Esophagus muscularis mucosa (tissue), 4 donors: ENCODE measurements at places on chromosomes 3 and 15. TPM values are rescaled to one million over a fixed set of nuclear protein-coding genes. Genes with fewer than 3 reads are reported as not detected.
A peak's percentile ranks its signal among the peaks of the same experiment; 100 is the strongest.

GOLGA8Q gene
- 1.8 TPM for total RNA-seq

DNA sequence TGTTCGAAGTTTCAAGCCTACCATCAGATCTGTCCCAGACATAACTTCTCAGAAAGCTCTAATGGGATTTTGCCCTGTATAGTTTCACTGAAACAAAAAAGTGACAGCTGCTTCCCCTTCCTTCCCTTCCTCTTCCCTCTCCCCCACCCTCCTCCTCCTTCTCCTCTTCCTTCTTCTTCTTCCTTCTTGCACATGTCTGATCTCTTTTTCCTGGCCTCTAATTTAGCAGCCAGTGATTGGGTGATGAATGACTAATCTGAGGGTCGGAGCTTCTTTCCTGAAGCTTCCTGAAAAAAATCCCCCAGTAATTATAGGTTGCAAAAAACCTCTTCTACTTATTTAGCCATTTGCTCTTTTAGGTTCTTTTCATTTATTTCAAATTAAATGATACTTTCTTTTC lies 168.7 kb downstream of the POTEB3 start:
- no peaks in the 10 kb centered on the region for H3K4me1 ChIP-seq
- no peaks in the 10 kb centered on the region for H3K27me3 ChIP-seq
- no peaks in the 10 kb centered on the region for H3K36me3 ChIP-seq
- DNase-seq = no peak
- H3K27ac ChIP-seq = no peak overlapping the region

DNA sequence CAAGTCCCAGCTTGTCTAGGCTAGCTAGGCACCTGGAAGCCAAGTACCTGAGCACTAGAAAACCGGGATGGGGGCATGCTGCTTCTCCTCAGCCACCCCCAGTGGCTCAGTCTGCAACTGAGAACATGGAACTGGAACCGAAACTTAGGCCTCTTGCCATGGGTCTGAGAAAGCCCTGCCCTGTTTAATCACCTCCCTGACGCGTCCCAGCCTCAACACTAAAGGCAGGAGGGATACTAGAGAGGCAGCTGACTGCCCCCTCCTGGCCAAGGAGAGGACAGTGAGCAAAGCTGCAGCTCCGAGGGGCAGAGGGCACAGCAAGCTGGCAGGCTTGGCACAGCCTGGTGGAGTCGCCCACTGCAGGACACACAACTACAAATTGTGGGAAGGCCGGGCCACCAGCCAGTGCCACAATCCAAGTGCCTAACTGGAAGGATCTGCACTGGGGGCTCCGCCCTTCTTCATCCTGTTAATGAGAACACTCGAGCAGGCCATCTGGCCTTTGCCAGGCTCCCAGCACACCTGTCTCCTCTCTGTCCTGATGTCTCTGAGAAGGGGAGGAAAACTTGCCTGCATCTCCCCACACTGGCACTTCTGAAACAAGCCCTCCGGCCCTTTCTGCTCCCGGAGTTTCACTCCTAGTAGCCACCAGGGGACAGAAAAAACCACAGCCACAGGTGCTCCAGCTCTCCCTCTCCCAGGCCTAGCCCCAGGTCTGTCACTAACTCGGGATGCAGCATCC lies 53.7 kb downstream of the BDH1 start:
- H3K4me1 ChIP-seq = no peaks in the 10 kb centered on the region
- H3K27me3 ChIP-seq = no peaks in the 10 kb centered on the region
- DNase-seq = no peak

KIF15 gene
- 0.26 TPM for total RNA-seq

SLC9C1 gene
- not detected for total RNA-seq

PLOD2 gene
- 57.6 TPM for total RNA-seq

DNA sequence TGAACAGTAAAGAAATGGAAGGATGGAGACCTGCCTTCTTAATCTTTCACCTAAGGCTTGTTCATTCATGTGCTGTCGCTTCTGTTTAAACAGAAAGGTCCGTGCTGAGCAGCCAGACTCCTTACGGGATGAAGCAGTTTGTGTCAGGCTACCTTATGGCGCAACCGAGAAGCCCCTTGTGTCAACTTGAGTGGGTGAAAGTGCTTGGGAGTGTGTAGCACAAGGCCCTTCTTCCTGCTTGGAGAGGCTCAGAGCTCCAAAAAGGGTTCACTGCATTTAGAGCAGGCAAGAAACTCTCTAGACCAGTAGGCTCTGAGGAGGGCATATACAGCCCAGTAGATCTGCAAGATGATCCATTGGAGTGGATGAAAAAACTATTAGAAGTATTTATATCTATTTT lies 16.0 kb downstream of the CAPN3 start:
- no peak overlapping the region for H3K27ac ChIP-seq
- no peak for DNase-seq
- H3K36me3 ChIP-seq = no peaks in the 10 kb centered on the region

GRCh38 chr3:121855555-121855954 lies 20.5 kb downstream of the EAF2 start:
- no peak overlapping the region for H3K4me3 ChIP-seq
- H3K4me1 ChIP-seq = no peaks in the 10 kb centered on the region
- no peaks in the 10 kb centered on the region for H3K36me3 ChIP-seq
- H3K27ac ChIP-seq = no peak overlapping the region

DNA sequence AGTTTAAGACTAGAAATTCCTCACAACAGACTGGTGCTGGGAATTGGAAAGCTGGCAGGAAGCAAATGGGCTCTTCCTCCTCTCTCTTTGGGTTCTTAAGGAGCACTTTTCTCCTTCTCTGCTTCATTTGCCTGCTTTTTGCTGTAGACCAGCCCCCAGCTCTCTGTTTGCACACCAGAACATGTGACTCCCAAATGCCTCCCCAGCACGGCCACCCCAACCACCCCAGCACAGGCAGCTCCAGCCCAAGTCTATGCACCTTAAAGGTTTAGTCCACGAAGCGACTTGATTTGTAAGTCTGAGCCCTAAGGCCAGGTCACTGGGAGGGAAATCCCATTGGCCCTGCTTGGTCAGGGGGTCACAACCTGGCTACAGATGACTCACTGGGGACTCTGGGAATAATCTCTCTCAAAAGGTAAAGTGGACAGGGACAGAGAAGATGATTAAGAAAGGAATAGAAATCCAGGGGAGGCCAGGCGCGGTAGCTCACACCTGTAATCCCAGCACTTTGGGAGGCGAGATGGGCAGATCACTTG lies 377.8 kb upstream of the PROK2 start:
- peak overlapping the region; percentile 37 for H3K27ac ChIP-seq
- H3K36me3 ChIP-seq = no peaks in the 10 kb centered on the region
- H3K4me1 ChIP-seq = peaks cover 15% of the 10 kb centered on the region
- no peaks in the 10 kb centered on the region for H3K27me3 ChIP-seq
- no peak for DNase-seq

GRCh38 chr15:43107751-43108150 lies 1.9 kb upstream of the UBR1 start:
- H3K36me3 ChIP-seq = no peaks in the 10 kb centered on the region
- peaks cover 23% of the 10 kb centered on the region for H3K4me1 ChIP-seq
- H3K27ac ChIP-seq = no peak overlapping the region
- DNase-seq = no peak
- no peak overlapping the region for H3K4me3 ChIP-seq
